Caco-2 (cell line): ENCODE measurements at places on chromosomes 6 and 20.
A peak's percentile ranks its signal among the peaks of the same experiment; 100 is the strongest.

DNA sequence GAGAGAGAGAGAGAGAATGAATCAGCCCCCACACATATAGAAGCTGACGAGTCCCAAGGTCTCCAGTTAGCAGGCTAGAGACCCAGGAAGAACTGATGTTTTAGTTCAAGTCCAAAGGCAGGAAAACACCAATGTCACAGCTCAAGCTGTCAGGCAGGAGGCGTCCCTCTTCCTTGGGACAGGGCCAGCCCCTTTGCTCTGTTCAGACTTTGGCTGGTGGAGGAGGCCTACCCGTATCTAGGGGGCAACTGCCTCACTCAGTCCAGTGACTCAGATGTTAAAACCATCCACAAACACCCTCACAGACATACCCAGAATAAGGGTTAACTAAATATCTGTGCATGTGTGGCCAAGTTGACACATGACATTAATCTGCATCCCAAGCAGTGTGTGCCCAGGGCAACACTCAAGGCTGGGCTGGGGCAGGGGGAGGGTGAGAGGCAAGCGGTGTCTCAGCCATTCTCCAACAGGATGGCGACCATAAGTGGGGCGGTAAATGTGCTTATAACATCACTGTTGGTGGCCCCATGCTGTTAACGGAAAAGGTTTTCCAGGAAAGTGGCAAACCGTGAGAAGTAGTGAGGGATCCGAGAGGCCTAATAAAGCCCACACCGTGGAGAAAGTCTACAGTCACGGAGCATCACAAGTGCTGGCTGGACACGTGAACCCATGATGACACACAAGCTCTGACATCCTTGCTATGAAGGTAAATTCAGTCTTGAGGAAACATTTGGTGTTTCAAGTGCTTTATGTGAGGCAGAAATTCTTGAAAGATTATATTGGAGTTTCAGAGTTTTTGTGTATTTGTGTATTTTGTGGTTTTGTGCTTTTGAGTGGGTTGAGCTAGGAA lies 28.1 kb downstream of the RAMACL start:
- no peak for DNase-seq

DNA sequence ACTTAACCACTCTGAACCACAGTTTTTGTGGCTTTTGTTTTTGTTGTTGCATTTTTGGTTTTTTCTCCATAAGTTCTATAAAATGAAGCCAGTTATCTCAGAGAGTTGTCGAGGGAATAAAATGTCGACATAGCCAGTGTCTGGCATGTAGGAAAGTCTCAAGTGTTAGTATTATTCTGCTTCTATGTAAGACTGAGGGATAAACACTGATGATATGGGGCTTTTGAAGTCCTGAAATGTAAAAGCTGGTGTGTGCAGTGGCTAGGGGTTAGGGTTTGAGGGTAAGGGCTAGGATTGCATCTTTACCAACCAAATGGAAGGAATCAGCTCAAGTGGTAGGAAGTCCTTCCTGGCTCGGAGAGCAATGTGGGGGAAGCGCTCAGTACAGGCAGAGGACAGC lies 59.2 kb downstream of the DAAM2 start:
- DNase-seq: no peak

DNA sequence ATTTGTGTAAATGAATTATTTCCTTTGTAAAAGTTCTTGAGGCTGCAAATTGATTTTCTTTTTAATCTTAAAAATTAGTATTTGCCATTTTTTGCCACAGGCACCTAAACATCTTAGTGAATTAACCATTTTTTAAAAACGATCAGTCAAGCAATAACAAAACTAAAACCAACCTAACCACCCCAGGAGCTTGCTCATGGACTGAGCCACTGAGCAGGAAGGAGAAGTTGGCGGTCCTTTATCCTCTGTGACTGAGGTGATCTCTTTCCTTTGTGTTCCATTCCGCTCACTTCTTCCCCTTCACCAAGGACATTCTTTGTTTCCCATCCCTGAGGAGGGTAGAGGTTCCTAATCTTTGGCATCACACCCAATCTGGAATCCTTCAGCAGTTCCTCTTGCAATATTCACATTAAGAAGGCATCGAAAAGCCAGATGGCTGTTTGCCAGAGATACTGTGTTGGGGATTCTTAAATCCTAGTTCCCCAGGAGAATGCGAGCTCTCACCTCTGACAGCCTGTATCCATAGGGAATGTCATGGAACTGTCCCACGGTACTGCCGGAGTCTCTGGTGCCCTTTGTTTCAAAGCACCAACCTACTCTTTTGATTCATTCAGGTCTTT lies 30.5 kb downstream of the RPRD1B start:
- DNase-seq: no peak

DNA sequence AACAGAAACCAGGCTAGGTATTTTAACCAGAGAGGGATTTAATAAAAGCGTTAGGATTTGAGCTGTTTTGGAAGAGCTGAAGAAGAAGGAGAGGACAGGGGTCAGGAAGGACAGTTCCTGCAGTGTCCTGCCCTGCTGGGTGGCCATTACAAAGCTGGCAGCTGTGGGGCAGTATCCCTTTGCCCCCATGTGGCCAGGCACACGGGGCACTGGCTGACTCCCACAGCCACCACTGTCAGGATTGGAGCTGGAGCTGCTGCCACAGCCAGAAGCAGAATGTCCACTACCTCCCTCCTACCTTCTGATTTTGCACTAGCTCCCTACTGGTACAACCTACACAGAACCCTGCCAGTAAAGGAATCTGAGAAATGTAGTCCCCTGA lies 46.5 kb downstream of the SLC22A3 start:
- DNase-seq: no peak

DNA sequence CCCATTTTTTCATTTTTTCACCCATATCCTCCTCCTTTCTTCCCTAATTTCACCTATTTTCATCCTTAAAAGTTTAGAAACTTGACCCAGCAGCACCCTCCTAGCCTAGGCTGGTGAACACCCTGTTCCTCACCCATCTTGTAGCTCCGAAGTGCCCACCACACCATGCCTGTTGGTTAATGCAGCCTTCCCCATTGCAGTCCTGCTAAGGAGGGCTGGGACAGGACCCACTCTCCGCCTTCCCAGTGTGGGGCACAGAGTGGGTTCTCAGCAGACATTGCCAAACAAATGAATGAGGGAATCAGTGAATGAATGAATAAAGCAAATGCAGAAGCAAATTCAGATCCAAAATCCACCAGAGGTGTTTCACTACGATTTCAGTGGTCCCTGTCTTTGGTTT lies 45.7 kb downstream of the CTCFL start:
- no peak for DNase-seq

DNA sequence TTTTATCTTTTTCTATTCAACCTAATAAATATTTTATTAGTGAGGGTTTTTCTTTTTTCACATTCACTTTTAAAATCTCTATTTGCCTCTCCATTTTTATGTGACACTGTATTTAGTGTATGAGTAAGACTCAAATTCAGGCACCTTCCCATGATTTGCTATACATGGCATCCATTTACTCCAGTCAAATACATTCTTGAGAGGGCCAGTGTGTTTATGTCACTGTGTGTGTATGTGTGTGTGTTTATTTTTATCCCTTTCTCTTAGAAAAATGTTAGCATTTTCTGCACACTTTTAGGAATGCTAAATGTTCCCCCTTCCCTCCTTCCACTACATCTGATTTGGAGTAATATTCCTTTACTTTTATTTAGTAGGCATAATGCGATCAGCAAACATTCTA lies 290.0 kb downstream of the PACRG start:
- DNase-seq: no peak

- peak; percentile 1 for DNase-seq
These were observed 18.7 kb upstream of the COL10A1 start for GRCh38 chr6:116144605-116145004.

DNA sequence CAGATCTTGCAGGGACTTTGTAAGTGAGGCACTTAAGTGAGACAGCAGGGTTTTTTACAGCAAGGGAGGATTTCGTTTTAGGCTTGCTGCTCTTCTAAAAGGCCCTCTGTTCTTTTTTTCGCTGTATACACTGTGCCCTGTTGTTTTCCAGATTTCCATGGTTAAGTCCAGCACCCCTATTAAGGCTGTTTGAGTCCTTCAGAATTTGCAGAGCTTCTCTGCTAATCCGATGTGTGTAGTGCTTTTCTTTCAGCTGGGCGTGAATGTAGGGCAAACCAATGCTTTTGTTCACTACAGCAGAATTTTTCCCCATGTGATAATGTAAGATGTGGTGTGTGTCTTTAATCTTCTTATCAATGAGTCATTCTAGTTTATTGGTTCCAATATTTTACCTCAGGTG lies 200.5 kb upstream of the RREB1 start:
- no peak for DNase-seq

DNA sequence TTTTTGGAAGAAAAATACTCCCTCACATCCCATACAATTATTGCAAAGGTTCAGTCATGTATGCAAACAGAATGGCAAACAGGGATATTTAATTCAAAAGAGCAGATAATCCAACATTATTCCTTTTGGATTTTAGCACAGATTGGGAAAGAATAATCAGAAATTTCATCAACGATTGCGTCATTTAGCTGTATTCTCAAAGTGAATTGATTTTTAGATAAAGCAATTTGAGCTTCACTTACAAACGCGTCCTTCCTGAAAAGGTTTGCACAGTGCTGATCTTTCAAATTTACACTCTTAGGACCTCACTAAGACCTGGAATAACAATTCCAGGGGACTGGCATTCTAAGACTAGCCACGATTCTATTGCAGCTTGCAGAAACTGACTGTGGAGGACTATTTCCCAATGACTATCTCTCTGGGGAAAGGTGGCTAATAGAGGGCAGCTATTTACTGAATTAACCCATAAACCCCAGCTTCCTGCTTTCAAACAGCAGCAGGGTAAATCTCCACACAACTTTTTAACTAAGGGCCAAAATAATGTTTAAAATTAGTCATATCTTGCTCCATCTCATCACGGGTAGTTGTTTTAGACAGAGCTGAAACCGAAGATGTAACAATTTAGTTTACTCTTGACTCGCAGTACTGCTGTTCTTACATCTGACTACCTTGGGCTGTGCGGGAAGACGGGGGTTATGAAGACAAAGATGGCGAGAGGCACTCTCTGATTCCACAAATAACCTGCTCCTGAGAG lies 131.2 kb upstream of the FAM184A start:
- no peak for DNase-seq

- no peak for DNase-seq
These were observed 64.2 kb downstream of the LMBRD1 start for GRCh38 chr6:69732640-69733039.

- DNase-seq: no peak
These were observed 236.8 kb upstream of the MAN1A1 start for GRCh38 chr6:119586250-119586882.

- DNase-seq: no peak
These were observed 14.1 kb downstream of the MYBL2 start for GRCh38 chr20:43680981-43681380.

DNA sequence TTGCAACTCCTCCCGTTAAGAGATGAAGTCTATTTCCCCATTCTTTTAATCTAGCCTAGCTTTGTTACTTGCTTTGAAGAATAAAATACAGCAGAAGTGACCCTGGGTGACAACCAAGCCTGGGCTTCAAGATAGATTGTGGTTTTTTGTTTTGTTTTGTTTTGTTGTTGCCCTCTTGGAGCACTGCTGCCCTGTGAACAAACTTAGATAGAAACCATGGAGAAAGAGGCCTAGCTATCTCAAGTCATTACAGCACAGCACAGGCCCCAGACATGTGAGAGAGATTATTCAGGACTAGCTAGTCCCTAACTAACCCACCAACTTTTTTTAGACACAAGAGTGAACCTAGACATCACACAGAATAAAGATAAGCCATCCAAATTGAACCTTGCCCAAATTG lies 475.2 kb downstream of the EPHA7 start:
- DNase-seq: no peak

- no peak for DNase-seq
These were observed 136.8 kb downstream of the OLIG3 start for GRCh38 chr6:137357263-137357947.

DNA sequence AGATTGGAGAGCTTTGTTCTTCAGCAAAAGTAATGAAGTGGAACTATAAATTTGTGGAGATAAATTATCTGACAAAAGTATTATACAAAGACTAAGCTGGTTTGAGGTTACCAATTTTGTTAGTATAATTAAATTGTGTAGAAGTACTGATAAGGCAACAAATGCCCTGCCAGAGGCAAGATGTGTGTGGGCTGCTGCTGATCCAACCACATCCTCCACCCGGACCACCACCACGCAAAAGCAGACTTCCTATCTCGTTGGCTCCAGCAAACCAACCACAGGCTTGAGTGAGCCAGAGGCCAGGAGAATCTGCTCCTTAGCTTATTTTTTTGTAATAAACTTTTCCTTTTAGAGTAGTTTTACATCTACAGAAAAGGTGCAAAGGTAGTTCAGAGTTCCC lies 1.1 kb upstream of the MYLK4 start:
- no peak for DNase-seq

GRCh38 chr20:9354579-9354978 lies 159.8 kb upstream of the LAMP5 start:
- DNase-seq: no peak

- no peak for DNase-seq
These were observed 120.5 kb upstream of the SULF2 start for GRCh38 chr20:47905628-47906347.

DNA sequence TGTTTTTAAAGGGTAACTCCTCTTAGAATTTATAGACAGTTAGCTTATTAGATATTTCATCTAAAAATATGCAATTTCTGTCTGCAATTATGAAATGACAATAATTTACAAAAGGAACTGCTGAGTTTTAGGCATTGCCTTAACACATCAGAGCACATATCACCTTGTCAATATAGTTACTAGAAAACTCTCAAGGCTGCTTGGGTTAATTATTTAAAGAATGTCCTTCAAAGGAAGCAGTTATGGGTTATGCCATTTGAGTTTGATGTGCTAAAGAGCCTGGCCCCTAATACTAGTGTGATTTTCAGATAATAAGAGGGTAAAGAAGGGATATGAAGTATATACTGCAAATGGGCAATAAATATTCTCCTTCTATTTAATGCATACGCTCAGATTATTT lies 192.5 kb downstream of the EPHA7 start:
- DNase-seq: no peak

- no peak for DNase-seq
These were observed 4.8 kb downstream of the F13A1 start for GRCh38 chr6:6315660-6316059.

DNA sequence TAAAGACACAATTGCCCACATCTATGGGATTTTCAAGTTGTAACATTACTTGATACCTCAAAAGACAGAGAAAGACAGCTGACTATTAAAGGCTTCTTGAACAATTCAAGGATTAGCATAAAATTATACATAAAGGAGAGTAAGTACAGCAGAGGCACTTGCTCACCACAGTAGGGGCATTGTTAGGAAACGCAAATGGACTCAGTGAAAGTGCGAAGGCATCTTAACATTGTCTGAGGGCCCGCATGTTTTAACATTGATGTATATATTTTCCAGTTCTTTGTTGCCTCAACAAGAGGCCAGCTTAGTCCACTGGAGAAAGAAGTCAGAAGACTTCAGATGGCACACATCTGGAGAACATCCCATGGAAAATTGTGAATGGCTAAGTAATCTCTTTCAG lies 115.4 kb downstream of the SIM1 start:
- no peak for DNase-seq

DNA sequence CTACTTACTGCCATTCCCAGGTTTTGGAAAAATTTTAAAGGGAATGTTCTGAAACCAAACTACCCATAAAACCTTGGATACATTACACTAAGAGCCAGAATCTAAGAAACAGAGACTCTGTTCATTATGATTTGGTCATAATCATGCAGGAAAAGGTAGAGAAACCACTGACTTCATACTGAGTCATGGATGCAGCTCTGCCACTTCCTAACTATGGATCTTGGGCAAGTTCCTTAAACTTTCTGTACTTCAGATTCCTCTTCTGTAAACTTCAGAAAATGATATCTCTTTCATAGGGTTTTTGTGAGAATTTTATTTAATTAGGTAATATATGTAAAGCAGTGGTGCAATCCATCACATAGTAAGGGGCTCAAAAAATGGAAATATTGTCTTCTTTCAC lies 20.0 kb downstream of the PLA2G7 start:
- DNase-seq: no peak

- DNase-seq: no peak
These were observed 102.2 kb upstream of the ADGRF1 start for GRCh38 chr6:47144306-47144705.
